ENCODE measurements at places on chromosomes 6 and 20.
A peak's percentile ranks its signal among the peaks of the same experiment; 100 is the strongest.

DNA sequence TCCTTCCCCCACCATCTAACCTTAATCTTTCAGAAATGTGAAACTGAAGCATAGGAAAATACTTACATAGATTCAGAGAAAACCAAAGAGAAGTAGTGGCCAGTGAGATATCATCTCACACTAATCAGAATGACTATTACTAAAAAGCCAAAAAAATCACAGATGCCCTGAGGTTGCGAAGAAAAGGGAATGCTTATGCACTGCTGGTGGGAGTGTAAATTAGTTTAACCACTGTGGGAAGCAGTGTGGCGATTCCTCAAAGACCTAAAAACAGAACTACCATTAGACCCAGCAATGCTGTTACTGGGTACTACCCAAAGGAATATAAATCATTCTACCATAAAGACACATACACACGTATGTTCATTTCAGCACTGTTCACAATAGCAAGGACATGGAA, 9.2 kb upstream of the PREX1 start:
- no peak for DNase-seq

DNA sequence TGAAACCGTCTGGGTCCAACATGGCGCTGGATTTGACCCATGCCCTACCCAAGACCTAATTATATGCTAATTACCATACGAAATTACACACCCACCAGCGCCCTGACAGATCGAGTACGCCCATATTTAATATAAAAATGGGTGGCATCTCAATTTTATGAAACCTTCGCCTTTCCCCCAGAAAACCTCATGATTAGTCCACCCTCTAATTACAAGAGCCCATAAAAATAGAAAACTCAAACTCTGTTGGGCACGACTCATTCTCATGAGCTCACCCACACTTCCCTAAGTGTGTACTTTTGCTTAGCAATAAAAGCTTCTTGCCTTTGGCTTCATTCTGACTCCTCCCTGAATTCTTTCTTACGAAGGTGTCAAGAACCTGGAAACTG, 136.4 kb downstream of the OR2B2 start:
- no peak for DNase-seq

DNA sequence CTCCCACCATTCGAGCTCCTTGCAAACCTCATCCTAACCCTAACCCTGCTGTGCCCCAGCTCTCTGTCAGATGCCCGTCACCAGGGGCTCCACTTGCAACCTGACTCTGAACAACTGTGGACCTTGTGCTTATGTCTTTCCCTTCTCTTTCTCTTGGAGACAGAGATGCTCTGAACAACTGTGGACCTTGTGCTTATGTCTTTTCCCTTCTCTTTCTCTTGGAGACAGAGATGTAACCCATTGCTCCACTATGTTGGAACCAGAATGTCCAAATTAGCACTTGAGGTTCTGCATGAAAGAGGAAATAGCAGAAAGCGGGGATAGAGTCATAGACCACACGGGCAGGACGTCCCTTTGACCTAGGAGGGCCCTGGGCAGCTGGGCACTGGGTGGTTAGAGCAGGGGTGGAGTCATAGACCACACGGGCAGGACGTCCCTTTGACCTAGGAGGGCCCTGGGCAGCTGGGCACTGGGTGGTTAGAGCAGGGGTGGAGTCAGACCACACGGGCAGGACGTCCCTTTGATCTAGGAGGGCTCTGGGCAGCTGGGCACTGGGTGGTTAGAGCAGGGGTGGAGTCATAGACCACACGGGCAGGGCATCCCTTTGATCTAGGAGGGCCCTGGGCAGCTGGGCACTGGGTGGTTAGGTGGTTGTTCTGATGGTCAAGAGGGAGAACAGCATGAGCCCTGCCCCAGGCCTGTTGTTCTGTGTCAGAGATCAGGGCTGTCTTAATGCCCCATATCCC, 22.2 kb downstream of the PCMTD2 start:
- DNase-seq, result no peak

- no peak for DNase-seq
Measured at GRCh38 chr6:52271852-52272460, 12.6 kb downstream of the MCM3 start.

DNA sequence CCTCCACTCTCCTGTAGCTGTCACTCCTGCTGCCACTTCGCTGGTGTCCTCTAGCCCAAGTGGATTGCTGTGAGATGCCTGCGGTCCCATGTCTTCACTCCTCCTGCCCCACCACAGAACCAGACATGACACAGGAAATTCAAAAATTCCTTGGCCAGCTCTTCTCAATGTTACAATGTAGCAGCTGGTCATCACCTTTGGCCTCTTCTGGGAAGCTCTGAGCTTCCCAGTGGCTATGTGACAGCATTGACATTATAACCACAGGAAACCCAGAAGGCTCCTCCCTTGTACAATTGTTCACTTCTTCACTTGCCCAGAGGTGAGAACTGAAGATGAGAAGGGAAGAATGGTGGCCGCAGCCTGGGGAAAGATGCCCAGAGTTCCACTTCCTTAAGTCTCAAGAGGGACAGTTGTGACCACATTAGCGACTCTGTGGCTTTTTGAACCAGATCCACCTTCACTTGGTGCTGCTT, 76.1 kb upstream of the NAA20 start:
- no peak for DNase-seq

DNA sequence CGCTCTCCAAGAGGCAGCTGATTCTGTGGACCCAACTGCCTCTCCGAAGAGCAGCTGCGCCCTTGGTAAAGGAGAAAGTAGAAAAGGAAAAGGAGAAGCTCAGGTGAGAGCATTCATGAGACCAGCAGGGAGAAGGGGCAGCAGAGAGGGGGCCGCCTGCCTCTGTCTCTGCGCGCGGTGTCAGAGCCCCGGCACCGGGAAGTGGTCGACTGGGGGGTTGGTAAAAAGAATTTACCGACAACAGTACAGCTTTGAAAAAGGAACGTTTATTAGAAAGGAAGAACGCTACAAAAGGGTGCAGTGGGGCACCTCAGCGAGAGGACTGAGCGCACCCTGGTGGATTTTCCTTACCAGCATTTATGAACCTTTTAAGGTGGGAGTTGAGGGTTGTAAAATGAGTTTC, 61.9 kb downstream of the GPR6 start:
- no peak for DNase-seq

DNA sequence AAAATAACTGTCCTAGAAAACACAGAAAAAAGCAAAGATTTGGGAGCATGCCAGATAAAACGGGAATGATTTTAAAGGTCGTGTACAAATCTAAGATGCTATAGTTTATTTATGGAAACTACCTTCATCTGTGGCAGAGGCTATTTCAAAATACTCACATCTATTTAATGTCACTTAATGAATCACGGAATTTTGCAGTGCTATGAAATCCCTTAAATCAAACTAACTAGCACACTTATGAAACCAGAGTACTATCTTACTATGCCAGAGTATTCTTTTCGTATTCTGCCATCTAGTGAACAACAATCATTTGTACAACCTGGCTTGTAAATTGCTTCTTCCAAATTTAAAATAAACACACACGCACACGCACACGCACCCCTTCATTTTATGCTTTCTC, 77.9 kb upstream of the BMP5 start:
- peak; percentile 7 for DNase-seq

GRCh38 chr6:56536536-56536935, 106.2 kb downstream of the DST start:
- DNase-seq, result no peak

GRCh38 chr20:49889001-49889934, 26.1 kb downstream of the SPATA2 start:
- DNase-seq, result no peak

- DNase-seq, result no peak
Measured at GRCh38 chr6:101113468-101114260, 232.5 kb upstream of the ASCC3 start.

GRCh38 chr6:6619021-6619794, 30.7 kb downstream of the LY86 start:
- DNase-seq, result no peak

- DNase-seq, result no peak
Measured at GRCh38 chr6:168385037-168385759, 55.8 kb upstream of the SMOC2 start.

DNA sequence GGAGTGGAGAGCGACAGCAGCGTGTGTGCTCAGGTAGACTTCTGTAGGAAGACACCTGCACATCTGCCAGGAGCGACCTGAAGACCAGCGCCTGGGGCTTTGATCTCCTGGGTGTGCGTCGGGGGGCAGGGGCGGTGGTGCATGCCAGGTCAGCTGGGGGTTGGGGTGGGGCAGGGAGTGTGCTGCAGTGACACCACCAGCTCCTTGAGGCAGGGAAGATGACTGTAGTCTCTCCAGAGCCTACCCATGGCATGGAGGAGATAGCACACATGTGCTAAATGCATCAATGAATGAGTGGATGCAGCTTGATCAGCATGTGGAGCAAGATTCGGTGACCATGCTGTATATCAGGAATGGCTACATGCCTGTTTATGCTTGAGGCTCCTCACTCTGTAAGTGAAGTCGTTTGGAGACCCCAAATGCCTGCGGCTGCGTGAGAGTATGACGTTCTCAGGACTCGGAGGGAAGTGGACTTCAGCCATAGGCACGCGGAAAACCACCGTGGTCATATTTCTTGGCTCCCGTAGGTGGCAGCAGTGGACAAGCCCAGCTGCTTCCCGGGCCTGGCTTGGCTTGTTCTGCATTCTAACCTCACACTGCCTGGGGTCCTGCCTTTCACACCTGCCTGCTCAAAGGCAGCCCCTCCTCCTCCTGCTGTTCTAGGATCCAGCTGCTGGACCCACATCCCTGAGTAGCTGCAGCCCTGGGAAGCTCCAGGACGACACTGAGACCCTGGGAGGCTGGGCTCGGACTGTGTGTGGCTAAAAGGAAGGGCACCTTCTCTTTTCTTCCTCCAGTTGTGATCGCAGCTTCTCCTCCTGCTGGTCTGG, 39.4 kb upstream of the KCNK16 start:
- no peak for DNase-seq

GRCh38 chr6:150905769-150906168, 40.3 kb downstream of the MTHFD1L start:
- DNase-seq, result no peak
